ENCODE measurements at places on chromosomes 12 and 14.

GRCh38 chr12:30859226-30859625 is 67.3 kb upstream of the TSPAN11 start:
- no peak for DNase-seq

DNA sequence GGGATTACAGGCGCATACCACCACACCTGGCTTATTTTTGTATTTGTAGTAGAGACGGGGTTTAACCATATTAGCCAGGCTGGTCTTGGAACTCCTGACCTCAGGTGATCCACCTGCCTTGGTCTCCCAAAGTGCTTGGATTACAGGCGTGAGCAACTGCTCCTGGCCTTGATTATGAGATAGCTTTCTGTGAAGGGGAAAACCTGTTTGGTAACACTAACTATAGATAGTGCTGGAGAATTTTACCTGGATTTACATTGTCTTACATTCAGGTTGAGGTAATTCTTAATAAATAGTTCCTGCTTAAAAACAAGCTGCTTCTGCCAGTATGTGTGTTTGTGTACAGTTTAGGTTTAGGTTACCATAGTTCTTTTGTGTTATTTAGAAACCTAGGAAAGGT is 77.1 kb downstream of the MON2 start:
- DNase-seq = no peak

GRCh38 chr14:51081209-51081608 is 13.7 kb downstream of the TRIM9 start:
- DNase-seq = no peak

- DNase-seq = no peak
Measured at GRCh38 chr12:92803903-92804302, 101.1 kb downstream of the PLEKHG7 start.

- DNase-seq = peak; percentile 93
Measured at GRCh38 chr14:34629657-34630529, at the start of gene SNX6. SNX6 (minus strand) TSS chr14:34630148; CDS start chr14:34630116, 32 bp downstream.

- no peak for DNase-seq
Measured at GRCh38 chr12:84996759-84997158, 39.3 kb downstream of the TSPAN19 start.

DNA sequence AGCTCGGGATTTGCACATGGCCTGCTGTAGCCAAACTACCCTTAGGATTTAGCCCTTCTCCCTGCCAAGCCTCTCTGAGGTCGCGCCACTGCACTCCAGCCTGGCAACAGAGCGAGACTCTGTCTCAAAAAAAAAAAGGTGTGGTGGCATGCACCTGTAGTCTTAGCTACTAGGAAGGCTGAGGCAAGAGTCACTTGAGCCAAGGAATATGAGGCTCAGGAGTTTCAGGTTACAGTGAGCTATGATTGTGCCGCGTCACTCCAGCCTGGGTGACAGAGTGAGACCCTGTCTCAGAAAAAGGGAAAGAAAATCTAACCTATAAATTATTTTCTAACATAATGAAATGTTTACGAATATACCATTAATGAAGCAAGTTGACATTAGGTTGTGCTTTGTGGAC is 29.7 kb downstream of the ESRRB start:
- DNase-seq = no peak

GRCh38 chr12:2154050-2154449 is 101.3 kb downstream of the CACNA1C start:
- DNase-seq = no peak

GRCh38 chr14:63249092-63249491 is 44.8 kb downstream of the RHOJ start:
- DNase-seq = no peak

DNA sequence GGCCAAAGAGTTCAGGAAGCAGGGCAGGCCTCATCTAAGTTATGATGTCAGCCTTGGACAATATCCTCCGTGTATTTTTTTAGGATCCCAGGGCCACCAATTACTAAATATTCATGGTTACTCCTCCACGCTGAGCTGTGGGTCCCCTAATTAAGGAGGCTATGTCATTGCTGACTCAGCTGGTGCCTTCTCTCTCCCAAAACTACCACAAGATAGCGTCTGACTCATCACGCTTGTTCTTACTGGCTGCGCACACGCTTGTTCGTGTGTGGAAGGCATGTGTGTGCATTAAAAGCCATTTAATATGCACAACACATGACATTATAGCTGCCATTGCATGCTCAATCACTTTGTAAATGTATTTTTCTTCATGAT is 78.3 kb downstream of the GSC start:
- no peak for DNase-seq

DNA sequence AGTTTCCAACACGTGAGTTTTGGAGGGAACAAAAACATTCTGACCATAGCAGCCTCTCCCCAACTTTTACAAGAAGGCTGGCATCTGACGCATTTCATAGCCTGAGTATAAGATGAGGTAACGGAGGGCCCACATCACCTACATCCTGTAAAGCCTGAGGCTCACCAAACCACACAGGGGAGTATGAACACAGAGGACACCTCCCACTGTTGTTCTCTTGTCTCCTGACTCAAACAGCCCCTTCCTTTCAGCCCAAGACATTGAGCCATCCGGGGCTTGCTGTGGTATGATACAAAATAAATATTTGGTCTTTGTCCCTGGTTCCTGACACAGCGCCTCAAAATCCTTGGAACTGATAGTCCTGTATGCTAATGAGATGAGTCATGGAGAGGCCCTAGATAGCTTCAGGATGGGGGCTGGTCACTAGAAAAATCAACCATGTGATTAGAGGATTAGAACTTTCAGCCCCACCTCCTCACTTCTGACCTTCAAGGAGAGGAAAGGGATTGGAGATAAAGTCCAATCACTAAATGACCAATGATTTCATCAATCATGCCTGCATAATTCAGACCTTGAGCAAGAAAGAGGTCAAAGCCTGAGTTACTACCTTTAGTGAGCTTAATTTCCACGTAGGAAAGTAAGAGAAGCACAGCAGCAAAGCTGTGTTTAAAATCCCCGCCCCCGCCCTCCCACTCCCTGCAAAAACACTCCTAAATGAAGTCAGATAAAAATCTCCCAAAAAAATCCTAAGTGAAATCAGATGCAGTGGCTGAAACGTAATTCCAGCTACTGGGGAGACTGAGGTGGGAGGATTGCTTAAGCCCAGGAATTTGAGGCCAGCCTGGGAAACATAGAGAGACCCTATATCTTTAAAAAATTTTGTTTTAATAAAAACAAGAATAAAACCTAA is 236.4 kb downstream of the PCNX1 start:
- DNase-seq = peak; percentile 78

DNA sequence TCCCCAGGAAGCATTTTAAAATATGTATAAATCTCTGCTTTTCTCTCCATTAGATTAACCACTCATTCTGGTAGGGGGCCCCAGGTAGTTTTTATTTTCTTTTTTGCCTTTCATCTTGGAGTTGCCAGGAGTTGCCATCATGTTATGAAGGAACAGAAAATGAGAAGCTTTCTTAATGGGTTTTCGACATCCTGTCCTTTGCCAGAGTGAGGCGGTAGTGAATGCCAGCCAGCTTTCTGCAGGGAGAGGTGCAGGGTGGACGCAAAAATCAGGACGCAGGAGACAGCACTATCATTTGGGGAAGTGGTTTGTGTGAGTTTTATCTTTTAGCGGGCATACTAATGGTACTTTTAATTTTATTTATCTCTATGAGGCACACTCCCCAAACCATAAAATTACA is 1.7 kb downstream of the RASSF8 start:
- DNase-seq = peak; percentile 17

- no peak for DNase-seq
Measured at GRCh38 chr14:69610020-69610873, 1.1 kb upstream of the SUSD6 start.

DNA sequence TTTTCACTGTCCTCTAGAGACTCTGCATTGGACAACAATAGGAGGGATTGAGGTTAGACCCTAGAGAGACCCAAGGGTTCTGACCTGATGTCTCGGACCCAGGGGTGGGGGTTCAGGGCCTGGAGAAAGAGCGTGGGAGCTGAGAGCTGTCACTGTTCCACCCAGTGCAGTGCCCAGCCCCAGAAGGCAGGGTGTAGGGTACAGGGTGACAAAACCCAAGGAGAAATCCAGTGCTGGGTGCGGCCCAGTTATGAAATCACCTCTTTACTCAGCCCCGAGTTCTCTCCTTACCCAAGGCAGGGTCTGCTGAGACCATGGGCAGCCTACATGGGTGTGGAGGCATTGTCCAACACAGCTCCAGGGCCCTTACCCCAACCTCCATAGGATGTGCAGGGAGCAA is 2.6 kb downstream of the AQP2 start:
- DNase-seq = no peak

GRCh38 chr12:2346416-2346815 is 293.6 kb downstream of the CACNA1C start:
- DNase-seq = no peak

DNA sequence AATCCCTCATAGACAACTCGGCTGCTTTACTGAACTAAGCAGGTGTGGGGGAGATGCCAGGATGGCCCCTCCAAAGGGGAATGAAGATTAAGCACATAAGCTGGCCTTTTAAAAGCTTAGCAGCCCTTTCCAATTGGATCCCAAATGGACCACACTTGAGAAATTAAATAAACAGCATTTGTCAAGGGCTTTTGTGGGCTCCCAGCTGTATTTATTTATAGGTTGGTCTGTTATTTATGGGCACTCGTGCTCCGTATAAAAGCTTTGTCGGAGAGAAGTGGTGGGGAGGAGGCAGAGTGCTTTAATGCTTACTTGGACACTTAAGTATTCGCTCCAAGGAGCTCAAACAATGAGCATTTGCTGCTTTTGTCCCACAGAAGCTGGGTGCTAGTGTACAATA is 580.2 kb downstream of the MED13L start:
- no peak for DNase-seq

DNA sequence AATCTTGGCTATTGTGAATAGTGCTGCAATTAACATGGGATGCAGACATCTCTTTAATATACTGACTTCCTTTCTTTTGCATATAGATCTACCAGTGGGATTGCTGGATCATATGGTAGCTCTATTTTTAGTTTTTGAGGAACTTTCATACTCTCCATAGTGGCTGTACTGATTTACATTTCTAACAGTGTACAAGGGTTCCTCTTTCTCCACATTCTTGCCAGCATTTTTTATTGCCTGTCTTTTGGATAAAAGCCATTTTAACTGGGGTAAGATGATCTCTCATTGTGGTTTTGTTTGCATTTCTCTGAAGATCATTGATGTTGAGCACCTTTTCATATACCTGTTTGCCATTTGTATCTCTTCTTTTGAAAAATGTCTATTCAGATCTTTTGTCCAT is 8.4 kb downstream of the AMDHD1 start:
- DNase-seq = no peak

DNA sequence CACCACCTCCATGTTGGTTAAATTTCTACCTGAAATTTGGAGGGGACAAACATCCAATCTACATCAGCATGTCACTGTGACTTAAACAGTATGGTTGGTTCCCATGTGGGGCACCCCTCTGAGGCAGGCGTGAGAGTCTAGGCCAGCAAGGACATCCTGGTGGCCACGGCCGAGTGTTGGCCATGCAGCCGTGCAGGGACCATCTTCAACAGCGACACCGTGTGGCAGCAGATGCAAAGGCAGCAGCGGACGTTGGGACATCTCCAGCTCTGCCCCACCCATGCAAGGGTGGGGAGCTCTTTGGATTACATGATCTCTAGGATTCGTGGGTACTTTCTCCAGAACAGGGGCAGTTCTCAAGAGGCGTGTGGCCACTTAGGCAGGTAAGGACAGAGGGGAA is 49.8 kb downstream of the NOC4L start:
- peak; percentile 62 for DNase-seq

DNA sequence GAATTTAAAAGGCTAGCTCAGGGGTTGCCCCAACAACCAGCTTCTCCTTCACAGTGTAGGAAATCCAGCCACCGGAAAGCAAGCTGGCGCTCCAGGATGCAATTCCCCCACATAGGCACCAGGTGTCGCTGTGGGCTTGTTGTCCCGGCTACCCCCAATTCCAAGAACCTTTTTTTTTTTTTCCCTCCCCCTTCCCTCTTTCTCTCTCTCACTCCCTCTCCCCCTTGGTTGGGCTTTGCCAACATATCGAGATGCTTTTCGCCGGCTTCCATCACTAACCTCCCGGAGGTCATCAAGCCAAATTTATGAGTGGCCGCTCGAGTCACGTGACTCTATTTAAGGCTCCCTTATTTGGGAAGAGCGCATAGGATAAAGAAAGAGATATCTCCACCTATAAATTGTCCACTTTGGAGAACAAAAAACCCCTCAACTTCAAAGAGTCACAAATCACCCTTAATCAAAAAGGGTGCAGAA is at the start of gene HOXC5:
TSS of gene HOXC5 (plus strand) at position 424 of the 474 bp plus-strand sequence. CDS start 73 bp downstream, outside the sequence.
- peak; percentile 81 for DNase-seq

DNA sequence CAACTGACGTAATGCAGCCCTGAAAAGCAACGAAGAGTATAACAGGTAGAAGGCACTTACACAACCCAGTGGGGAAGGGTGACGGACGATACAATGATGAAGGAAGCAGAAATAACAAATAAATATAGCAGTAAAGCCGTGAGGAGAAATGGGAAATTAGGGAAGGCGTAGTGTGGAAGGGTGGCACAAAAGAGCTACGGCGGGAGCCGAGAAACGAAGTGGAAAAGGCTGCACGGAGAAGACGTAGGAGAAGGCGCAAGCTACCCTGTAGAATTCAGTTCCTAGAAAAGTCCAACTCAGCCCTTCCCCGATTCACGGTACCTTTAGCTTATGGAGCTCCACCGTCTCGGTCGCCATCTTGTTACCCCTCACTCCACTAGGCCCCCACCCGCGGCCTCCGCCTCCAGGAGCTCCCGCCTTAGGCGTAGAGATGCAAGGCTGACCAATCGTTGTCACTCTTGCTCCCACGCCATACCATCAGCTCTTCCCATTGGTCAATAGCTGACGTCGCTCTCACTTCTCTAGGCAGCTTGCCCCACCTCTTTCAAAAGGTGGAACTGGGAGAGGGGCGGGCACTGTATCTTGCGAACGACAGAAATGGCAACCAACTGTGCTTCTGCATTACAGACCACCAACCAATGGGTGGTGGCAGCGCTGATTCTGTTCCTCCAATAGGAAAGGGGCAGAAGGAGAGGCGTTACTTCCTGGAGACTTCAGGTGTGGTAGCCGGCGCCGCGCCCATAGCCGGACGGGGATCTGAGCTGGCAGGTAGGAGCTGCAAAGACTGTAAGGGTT is at the start of the genes ORMDL2 and SARNP:
TSS of gene ORMDL2 (plus strand) at position 697 of the 795 bp plus-strand sequence. CDS start 959 bp downstream, outside the sequence.
TSS of gene SARNP (minus strand) at position 380 of the 795 bp plus-strand sequence. CDS start at position 357, 23 bp downstream.
- peak; percentile 97 for DNase-seq

DNA sequence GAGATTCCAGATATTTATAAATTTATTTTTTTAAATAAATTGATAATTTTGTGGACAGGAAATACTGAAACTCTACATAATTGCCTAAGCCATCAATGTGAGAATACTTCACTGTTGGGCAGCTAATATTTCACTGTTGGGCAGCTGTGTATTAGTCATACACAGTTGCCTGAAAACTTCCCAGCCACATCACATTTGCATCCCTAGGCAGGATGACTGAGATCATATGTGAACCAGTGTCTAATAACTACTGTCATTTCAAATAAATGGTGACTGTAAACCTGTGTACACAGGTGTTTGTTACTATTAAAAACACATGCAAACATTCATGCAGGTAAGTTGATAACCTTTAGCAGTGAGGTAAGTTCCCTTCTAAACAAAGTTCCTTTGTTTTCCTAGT is 43.9 kb downstream of the TMTC3 start:
- no peak for DNase-seq

DNA sequence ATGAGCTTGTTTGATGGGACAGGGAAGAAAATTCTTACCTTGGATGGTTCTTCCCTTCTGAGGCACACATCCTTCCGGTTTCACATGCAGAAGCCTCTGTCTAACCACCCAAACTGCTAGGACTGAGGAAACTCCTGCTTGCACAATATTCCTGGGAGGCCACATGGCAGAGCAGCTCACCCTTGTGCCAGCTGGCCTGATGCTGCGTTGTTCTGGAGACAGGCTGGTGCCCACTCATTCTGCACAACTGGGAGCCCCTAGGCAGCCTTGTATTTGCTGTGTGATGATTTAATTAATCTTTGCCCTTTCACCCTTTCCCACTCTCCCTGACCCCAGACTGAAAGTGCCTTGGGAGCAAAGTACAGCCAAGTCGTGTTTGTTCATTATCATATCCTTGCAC is 130.8 kb downstream of the RTN1 start:
- DNase-seq = no peak
